ENCODE measurements at places on chromosomes 1 and 21.

DNA sequence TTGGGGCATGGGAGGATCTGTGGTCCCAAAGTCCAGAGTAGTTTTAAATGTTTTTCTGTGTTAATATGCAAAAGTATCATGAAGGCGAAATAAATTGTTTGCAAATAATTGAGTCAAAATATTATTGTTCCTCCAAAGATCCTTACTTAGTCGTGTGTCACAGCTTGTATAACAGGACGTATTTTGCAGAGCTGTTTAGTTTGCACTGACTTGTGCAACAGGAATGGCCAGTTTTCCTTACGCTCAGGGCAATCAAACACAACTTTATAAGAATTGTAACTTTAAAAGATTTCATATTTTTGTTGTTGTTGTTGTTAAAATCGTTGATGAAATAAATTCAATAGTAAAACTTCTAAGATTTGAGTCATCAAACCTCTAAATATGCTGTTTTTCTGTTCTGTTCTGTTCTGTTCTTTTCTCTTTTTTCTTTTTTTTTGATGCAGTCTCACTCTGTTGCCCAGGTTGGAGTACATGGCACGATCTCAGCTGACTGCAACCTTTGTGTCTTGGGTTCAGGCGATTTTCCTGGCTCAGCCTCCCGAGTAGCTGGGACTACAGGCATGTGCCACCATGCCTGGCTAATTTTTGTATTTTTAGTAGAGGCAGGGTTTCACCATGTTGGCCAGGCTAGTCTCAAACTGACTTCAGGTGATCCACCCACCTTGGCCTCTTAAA lies 60.6 kb downstream of the UCK2 start:
- DNase-seq, result no peak

DNA sequence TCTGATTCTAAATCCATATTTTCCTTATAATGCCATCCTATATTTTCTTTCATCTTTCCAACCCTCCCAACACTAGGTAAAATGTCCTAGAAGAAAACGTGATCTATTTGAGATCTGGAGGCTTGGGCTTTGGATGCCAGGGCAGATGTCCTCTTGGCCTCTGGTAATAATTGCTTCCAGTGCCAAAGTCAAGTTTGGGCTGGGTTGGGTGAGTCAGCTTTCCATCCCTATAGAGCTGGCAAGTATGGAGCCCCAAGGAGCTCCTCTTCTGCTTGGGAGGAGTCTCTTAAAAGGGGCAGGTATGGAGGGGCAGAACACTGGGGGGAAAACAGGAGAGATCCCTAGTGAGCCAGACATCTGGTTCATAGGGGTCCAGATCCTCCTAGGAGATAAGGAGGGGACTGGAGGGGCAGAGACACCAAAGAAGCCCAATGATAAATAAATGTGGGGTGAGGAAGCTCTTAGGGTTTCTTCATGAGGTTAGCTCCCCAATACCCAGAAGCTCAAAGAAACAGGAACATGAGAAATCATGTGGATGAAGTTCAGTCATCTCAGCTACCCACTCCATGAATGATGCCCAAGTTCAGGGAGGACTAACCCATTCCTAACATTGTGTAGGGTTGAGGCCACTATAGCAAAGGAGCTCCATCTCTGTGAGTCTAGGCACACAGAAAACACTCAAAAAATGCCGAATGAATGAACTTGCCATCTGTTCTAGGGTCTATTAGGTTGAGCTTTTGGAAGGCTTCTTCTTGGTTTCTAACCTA lies 3.5 kb downstream of the C1orf116 start:
- DNase-seq, result no peak

DNA sequence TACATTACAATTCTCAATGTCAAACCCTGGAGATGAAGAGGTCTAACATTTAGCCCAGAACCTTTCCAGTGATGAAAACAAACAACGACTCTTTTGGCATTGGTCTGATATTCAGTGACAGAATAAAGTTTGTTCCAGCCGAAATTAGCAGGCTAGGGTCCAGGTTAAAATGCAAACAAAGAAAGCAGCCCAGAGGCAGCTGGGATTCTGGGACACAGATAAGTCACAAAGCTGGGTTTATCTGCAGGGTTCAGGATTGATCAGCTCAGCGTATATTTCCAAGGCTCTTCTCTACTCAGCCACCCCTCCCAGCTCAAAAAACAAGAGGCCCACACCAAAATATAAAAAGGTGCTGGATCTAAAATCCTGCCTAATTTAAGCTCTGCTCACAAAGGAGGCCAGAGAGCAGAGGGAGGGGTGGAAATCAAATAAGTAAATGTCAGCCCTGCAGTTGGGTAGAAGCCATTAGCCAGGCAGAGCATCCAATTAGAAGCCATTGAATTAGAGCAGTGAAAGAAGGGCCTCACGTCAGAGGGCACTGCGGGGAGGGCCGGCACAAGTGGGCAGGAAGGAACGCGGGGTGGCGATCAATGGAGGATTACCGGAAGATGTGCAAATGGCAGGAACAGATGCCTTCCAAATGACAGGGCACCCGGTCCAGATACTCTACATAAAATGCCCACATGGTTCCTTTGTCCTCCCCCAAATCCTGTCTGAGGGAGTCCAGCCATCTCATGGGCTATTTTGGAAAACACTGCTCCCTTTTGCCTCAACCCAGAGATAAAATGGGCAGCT lies 3.2 kb upstream of the KLHDC8A start:
- DNase-seq, result no peak

GRCh38 chr1:246724731-246725095 lies 504 bp downstream of the SCCPDH start:
- no peak for DNase-seq

DNA sequence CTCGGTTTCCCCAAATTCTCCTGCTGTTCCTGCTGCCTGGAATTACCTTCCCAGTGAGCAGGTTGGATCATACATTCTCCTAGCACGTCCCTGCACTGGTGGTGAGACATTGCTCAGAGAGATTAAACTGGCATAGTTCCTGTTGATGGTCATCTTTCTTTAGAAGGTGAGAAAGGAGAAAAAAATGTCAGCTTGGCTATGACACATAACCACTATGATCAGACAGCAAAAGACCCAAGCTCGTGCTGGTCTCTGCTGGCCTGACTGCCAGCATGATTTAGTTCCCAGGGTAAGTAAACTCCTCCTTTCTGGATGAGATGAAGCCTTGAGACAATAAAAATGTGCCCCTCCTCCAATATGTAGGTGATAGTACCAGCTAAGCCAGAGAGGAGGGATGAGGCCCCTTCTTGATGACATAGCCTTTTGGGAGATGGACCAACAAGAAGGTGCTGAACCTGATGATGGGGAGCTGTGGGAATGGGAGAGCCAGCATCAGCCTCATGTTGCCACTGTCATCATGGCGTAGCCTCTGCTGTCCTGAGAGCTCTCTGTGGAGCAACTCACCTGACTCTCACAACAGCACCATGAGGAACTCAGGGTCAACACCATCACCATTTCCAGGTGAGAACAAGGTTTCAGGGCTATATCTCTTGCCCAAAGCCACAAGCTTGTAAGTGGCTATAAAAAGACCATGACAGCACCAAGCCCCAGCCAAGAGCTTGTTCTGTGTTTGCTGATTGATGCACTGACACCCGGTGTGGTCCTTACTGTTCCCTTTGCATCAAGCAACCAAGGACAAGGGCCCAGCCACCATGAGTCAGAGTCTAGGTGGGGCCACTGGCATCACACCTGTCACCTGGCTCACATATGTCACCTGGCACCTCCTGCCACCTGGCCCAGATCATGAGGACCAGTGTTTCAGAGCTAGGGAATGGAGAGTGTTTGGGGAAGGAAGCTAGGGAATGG lies 200.0 kb downstream of the MATN1 start:
- no peak for DNase-seq

DNA sequence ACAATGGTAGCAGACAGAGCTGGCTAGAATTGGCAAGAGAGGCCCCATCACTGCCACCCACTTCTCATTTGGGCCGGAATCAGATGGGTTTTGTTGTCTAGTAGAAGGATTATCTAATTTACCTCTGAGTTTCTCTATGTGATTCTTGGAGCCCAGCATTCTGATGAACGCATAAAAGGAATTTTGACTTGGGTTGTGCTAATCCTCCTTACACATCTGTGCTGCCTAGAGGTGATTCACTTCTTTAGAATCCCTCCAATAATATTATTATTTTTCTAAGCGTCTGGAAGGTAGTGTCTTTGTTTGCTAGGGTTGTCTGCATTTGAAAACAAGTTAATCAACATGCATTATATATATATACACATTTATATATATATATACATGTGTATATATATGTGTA lies 118.1 kb downstream of the RUNX1 start:
- DNase-seq, result no peak

All from esophagus squamous epithelium (tissue), 5 donors.